ENCODE measurements at places on chromosomes 11 and 22. TPM values are rescaled to one million over a fixed set of nuclear protein-coding genes. Genes with fewer than 3 reads are reported as not detected.

MMP8 gene
- total RNA-seq: 0.44 TPM

GRCh38 chr11:60910711-60911380, 3.1 kb upstream of the TMEM109 start:
- DNase-seq: no peak
- no peak overlapping the region for H3K27ac ChIP-seq
- no peaks in the 10 kb centered on the region for H3K27me3 ChIP-seq
- peaks cover 7% of the 10 kb centered on the region for H3K4me1 ChIP-seq
- no peak overlapping the region for H3K4me3 ChIP-seq
- no peaks in the 10 kb centered on the region for H3K36me3 ChIP-seq

DNA sequence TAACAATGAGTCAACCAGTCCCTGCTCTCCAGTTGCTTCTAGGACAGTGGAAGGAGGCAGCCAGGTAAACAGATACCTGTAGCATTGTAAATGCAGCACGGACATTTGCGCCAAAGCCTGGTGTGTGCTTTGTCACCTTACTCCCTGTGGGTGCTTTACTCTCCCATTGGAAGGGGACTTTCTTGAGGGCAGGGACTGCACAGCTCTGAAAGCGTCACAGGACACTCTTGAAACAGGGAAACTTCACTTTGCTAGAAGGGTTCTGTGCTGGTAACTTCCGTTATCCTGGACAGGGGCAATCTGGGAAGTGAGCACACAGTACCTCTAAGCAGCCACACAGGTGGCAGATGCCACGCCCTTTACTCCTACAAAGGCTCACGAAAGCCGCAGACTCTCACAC, 99.8 kb downstream of the MYO18B start:
- DNase-seq: no peak
- H3K27ac ChIP-seq: no peak overlapping the region
- no peaks in the 10 kb centered on the region for H3K4me1 ChIP-seq
- no peak overlapping the region for H3K4me3 ChIP-seq
- no peaks in the 10 kb centered on the region for H3K36me3 ChIP-seq

DNA sequence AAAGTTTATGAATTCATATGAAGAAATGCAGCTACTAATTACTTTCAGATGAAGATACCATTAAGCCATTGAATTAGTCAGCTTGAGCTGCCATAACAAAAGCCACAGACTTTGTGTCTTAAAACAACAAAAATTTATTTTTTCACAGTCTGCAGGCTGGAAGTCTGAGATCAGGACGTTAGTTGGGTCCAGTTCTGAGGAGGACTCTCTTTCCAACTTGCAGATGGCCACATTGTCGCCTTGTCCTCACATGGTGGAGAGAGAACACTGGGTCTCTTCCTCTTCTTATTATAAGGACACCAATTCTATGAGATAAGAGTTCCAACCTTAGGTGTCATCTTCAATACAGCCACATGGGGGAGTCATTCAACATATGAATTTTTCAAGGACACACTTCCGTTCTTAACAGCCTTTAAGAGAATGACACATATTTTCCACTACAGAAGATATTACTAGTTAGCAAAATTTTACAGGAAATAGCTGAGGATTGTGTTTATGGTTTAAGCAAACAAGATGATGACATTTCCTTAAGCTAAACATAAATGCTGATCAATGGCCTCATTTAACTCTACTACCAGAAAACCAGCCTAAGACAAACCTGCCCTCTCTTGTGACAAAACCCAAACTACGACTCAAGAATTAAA, 56.0 kb downstream of the DCUN1D5 start:
- H3K27ac ChIP-seq: no peak overlapping the region
- peak; percentile 23 for DNase-seq
- no peaks in the 10 kb centered on the region for H3K4me1 ChIP-seq
- no peaks in the 10 kb centered on the region for H3K27me3 ChIP-seq

- DNase-seq: no peak
- H3K27me3 ChIP-seq: no peaks in the 10 kb centered on the region
- H3K27ac ChIP-seq: no peak overlapping the region
- no peaks in the 10 kb centered on the region for H3K4me1 ChIP-seq
- H3K4me3 ChIP-seq: no peak overlapping the region
- H3K36me3 ChIP-seq: no peaks in the 10 kb centered on the region
Measured at GRCh38 chr11:80925321-80925720, 1484.5 kb upstream of the TENM4 start.

GRCh38 chr22:30825711-30826505, 131.2 kb downstream of the OSBP2 start:
- H3K27ac ChIP-seq: no peak overlapping the region
- no peak overlapping the region for H3K4me3 ChIP-seq
- H3K27me3 ChIP-seq: no peaks in the 10 kb centered on the region
- no peak for DNase-seq

DNA sequence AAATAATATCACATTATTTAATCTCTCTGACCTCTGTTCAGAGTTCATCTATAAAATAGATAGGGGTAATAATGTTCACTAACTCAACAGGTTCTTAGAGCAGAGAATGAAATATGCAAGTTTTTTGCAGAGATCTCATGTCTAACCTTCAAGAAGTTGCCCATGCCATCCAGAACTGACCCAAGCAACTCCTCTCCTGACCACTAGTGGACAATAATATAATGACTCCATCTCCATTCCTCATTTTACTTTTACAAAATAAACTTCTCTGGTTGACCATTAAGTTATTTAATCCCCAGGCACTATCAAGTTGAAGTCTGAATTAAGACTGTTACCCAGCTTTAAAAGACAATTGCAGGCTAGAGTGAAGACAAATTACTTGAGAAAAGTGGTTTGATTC, 382.6 kb downstream of the KCNA4 start:
- H3K27ac ChIP-seq: no peak overlapping the region
- no peaks in the 10 kb centered on the region for H3K4me1 ChIP-seq
- no peaks in the 10 kb centered on the region for H3K27me3 ChIP-seq

DNA sequence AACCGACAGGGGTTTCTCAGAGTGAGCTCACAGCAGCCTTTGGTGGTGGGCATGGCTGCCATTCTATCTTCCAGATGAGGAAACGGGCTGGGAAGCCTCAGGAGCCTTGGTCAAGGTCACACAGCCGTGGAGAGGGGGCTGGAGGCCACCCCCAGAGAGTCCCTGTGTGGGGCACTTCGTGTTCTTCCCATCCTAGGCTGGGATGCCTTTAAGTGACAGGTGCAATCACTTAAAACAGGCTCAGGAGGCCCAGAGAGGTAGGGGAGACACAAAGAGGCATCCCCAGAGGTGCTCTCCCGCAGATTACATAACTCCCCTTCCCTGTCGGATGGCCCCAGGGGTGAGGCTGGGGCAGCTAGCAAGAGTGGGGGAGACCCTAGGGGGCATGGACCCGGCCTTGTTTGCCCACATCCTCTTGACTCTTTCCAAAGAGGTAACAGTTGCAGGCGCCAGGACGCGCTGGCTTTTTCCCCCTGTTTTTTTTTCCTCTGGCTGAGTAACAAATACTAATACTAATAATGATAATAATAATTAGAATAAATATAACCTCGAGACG, 17.5 kb upstream of the SHISAL1 start:
- H3K4me3 ChIP-seq: no peak overlapping the region
- H3K4me1 ChIP-seq: peaks cover 17% of the 10 kb centered on the region
- peaks cover 27% of the 10 kb centered on the region for H3K27me3 ChIP-seq
- no peak overlapping the region for H3K27ac ChIP-seq
- H3K36me3 ChIP-seq: no peaks in the 10 kb centered on the region
- no peak for DNase-seq

DEFB131B gene
- total RNA-seq: not detected

GRCh38 chr11:126703662-126704061, 296.9 kb downstream of the KIRREL3 start:
- H3K36me3 ChIP-seq: no peaks in the 10 kb centered on the region
- H3K4me3 ChIP-seq: no peak overlapping the region
- DNase-seq: no peak
- H3K27ac ChIP-seq: no peak overlapping the region
- no peaks in the 10 kb centered on the region for H3K4me1 ChIP-seq

- H3K36me3 ChIP-seq: no peaks in the 10 kb centered on the region
- H3K4me1 ChIP-seq: no peaks in the 10 kb centered on the region
- DNase-seq: no peak
Measured at GRCh38 chr22:22789233-22789921, 98.2 kb upstream of the IGLL5 start.

LIF gene
- total RNA-seq: 0.12 TPM

DNA sequence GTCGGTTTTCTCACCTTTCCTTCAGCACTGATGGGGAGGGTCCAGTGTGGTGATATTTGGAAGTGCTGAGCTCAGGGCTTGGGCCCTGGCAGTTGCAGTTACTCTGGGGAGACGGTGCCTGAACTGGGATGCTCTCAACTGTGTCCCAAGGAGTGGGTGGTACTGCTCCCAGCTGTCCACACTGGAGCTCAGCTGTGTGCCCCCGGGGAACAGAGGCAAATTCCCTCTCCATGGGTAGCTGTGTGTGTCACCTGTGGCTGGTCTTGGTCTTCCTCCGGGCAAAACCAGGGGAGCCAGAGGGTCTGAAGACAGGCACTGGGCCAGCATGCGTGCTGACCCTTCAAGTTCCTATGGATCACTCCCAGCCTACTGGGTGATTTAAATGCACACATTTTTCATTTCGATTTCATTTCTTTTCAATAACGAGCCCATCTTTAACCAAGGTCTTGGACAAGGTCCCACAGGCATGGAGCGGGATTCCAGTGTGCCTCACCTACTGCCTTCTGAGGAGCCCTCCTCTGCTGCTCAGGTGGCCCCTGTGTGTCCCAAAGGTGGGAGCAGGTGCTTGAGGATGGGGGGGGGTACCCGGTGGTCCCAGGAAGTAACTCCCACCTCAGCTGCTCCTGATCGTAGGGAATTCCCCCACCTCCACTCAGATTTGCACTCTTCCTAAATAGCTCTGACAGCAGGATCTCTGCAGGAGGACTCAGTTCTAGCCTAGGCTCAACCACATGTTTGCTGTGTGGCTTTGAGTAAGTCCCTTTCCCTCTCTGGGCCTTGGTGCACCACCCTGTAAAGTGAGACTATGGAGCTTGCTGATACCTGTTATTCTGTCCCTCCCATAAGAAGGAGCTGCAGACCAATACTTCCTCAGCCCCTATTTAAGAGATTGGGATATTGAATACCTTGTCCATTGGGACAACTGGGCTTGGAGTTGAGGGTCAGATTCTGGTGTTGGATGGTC, 16.8 kb downstream of the PRDM11 start:
- DNase-seq: no peak
- H3K27me3 ChIP-seq: no peaks in the 10 kb centered on the region
- H3K27ac ChIP-seq: no peak overlapping the region

DNA sequence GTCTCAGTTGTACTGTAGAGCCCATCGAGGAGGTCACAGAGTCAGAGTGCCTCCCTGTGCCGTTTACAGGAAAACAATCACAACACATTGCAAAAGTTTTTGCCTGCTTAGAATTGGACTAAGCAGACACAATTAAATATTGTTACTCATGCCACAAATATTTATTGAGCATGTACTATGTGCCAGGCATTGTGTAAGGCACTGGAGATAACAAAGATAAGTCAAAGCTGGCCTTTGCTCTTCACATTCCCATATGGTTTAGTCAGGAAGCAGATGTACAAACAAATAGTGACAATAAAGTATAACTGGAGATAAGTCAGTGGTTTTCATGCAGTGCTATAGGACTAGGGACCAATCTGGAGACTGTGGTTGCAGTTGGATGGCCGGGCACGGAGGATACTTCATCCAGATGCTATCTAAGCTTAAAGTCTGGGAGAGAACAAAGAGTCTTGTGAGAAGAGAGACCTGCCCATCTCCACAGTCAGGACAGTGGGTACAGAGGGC, 550.7 kb downstream of the INSC start:
- H3K4me1 ChIP-seq: peaks cover 3% of the 10 kb centered on the region
- no peaks in the 10 kb centered on the region for H3K36me3 ChIP-seq
- H3K4me3 ChIP-seq: no peak overlapping the region
- H3K27ac ChIP-seq: no peak overlapping the region

SNX32 gene
- total RNA-seq: not detected

RELT gene
- total RNA-seq: 2.6 TPM

DNA sequence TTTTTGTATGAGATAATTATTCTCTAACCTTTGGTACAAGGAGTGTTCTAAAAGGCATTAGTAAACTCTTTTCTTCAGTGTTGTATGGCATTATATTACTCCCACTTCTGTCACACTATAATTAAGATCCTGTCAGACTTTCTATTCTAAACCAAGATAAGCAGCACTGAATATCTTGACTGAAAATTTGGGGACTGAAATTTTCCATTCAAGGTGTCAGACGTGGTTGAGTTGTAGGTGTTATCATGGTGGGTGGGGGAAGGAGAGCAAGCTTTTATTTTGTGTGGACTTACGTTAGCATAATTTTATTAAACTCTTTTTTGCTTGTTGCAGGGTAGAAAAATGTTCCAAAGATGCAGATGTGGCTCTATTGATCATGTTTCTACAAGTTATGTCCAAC, 22.9 kb downstream of the MUC15 start:
- no peak overlapping the region for H3K27ac ChIP-seq
- no peak for DNase-seq
- H3K36me3 ChIP-seq: no peaks in the 10 kb centered on the region
- no peaks in the 10 kb centered on the region for H3K4me1 ChIP-seq

DNA sequence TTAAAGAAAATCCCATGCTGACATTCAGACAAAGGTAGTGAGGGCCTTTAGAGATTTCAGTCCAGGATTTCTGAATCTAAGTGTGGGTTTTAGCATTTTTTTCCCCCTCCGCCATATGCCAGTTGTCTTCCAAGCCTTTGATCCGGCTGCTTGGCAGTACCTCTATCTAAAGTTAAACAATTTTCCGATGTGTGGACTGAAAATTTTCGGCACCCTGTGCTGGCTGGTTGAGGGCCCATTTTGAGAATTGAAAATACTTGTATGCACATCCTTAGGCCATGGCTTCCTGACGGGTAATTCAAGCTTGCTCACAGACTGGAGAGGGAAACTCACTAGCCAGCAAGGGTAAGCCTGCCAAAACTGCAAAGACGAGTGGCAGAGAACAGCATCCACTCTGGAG, 131.9 kb upstream of the NARS2 start:
- H3K27ac ChIP-seq: no peak overlapping the region
- H3K36me3 ChIP-seq: no peaks in the 10 kb centered on the region
- DNase-seq: no peak
- no peak overlapping the region for H3K4me3 ChIP-seq
- H3K27me3 ChIP-seq: no peaks in the 10 kb centered on the region

- H3K4me3 ChIP-seq: no peak overlapping the region
- no peak overlapping the region for H3K27ac ChIP-seq
- no peak for DNase-seq
- no peaks in the 10 kb centered on the region for H3K4me1 ChIP-seq
- no peaks in the 10 kb centered on the region for H3K27me3 ChIP-seq
- H3K36me3 ChIP-seq: no peaks in the 10 kb centered on the region
Measured at GRCh38 chr11:134385774-134386565, 26.1 kb downstream of the B3GAT1 start.

- H3K36me3 ChIP-seq: peaks cover 14% of the 10 kb centered on the region
- H3K4me1 ChIP-seq: no peaks in the 10 kb centered on the region
- no peak overlapping the region for H3K27ac ChIP-seq
Measured at GRCh38 chr11:104879514-104880190, 18.6 kb downstream of the CASP12 start.
